ENCODE measurements at places on chromosomes 4 and X.

- no peak for DNase-seq
Observed at GRCh38 chrX:139293991-139294390, 236.5 kb upstream of the F9 start.

DNA sequence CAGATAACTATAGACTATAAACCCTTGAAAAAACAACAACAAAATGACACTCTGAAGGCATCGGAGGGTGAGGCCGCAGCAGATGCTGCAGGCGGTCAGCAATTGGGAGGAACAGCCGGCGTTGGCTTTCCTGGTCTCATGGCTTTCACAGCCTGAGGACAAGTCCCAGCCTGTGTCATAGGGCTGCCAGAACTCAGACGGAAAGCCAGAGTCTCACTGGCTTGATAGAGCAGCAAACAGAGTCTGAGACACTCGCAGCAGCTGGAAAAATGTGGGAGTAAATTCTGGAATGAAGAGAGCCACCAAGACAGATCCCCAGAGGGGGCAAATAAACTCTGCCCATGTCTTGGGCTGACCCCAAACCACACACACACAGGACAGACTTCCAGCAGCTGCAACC, 86.3 kb downstream of the PPP2R2C start:
- no peak for DNase-seq

GRCh38 chrX:42119076-42119475, 195.7 kb upstream of the CASK start:
- DNase-seq, result no peak

DNA sequence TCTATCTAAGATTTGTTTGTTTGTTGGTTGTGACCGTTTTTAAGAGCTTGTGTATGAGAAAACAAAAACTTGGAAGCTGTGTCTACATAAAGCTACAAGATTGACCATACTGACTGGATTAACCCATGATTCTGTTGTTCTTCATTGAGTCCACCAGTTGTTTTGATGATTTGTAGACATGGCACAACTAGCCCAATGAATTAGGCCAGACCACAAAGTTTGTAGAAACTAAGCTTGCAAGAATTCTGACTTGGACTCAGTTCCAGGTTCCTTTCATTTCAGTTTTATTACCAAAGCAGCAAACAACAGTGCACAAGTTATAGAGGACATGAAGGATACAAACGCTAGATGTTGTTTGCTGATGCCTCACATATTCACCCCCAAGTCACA, 119.3 kb downstream of the RASGEF1B start:
- peak; percentile 7 for DNase-seq

- no peak for DNase-seq
Observed at GRCh38 chrX:136714626-136715599, 65.8 kb downstream of the ARHGEF6 start.

DNA sequence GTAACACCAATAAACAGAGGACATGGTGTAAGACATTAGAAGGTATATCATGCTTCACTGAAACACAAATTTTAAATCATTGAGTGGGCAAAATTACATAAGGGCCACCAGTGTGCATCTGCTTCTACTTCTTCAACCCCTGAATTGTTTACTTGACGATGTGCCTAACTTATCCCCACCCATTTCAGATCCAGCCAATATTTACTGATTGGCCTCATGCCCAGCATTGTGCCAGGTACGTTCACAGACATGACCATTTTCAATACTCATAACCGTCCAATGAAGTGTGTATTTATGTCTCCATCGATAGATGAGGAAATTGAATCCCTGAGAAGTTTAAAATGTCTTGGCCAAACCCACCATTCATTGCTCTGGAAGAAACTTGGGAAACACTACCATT, 208.3 kb upstream of the MID1 start:
- no peak for DNase-seq

DNA sequence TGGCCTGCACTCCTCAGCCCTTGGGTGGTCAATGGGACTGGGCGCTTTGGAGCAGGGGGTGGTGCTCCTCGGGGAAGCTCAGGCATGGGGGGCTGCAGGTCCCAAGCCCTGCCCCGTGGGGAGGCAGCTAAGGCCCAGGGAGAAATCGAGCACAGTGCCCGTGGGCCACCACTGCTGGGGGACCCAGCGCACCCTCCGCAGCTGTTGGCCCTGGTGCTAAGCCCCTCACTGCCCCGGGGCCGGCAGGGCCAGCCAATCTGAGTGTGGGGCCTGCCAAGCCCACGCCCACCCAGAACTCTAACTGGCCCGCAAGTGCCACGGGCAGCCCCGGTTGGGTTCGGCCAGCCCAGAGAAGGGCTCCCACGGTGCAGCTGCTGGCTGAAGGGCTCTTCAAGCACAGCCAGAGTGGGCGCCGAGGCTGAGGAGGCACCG, 30.9 kb upstream of the IL15 start:
- no peak for DNase-seq

- peak; percentile 42 for DNase-seq
Observed at GRCh38 chrX:151981129-151981528, 6.7 kb upstream of the GABRE start.

DNA sequence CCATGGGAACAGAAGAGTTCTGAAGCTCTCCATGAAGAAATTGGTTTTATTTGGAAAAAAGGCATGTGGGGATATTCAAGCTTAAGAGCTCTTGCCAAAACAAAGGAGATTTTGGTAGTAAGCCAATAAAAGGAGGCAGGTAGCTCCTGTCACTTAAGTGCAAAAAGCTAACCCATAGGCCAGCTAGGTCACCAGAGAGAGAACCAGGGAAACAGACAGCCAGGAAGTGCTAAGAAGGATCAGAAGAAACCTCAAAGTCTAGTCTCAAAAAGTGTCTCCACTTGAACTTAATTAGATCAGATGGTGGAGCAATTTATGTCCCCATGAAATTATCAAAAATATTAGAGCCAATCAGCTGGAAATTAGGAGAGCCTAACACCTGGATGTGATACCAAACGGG, 49.2 kb downstream of the CD40LG start:
- no peak for DNase-seq

DNA sequence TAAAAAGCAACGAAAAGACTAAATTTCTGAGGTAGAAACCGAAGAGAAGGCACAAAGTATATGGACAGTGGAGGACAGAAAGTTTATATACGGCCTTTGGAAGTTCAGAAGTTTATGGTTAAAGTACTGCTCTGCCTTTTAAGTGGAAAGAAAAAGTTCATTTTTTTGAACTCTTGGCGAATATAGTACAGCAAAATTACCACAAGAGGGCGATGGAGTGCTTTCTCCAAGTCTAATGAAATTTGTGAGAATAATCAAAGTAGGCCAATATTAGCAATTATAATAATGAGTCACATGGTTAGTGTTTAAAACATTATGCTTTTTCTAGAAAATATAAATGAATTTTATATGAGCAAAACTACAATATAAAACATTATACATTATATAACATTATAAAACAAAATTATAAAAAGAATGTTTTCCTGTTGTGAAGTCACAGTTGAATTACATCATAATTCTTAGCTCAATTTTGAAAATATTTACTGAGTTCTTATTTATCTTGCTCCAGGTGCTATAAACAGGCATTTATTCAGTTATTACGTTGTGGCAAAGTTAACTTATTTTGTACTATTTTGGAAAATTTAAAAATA, 136.2 kb upstream of the BMPR1B start:
- DNase-seq, result no peak

DNA sequence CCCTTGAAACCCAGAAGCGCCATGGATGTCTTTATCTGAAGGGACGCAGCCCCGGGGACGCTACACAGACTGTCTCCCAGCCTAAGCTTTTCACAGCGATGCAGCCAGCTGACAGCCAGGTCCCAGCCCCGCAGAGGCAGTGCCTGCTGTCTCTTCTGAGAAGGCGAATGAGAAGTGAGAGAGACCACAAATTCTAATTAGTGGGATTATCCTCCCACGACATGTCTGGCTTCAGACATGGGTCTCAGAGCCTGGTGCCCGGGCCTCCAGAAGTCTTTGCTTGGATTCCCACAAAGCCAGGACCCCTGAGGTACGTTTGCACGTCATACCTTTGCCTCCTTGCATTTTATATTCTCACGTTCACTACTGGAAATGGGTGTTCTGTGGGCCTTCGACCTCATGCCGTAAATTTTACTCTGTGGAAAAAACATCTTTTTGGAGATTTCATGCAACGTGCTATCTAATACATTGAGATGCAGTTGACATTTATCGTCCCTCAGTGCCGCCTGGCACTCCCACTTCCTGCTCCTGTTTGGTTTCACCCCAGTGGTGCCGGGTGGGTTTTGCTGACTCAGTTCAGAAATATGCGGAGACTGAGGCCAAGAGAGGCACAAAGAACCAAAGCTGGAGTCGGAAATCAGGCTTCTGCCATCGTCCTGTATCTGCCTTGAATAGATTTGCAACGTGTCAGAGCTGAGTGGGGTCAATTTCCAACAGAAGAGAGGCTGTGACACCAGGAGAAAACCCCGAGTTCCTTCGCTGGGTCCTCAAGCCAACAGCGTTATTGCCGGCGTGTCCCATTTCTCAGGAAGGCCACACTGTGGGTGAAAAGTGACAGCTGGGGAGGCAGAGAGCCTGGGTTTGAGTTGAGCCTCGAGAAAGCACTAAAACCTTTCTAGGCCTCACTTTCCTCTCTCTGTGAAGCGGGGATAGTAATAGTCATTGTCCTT, 114.4 kb downstream of the STK32B start:
- DNase-seq, result no peak

- DNase-seq, result no peak
Observed at GRCh38 chr4:88674979-88675378, 22.6 kb downstream of the NAP1L5 start.

DNA sequence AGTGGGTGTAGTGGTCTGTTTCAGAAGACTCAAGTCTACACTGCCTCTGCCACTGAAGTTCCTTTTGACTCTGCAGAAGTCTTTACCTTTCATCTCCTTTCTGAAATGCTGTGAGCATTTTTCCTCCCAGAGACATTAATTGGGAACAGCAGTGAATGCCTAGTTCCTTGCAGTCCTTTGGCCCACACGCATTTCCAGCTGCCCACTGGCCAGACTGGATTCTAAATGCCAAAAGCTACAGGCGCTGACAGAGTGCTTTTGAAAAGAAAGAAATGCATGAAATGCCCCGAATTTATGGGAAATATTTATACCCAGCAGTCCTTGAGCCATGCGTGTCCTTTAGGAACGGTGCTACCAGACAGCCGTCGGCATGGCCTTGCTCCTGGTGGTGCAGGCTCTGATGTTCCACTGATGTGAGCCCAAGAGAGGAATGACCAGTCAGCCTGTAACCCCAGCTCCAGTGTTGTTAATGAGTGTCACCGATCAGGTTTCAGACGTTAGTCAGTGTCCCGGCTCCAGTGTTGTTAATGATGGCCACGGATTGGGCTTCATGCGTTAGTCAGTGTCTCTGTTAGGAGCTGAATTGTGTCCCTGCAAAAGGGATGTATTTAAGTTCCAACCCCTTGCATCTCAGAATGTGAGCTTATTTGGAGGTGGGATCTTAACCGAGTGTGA, 132.6 kb downstream of the TBL1X start:
- no peak for DNase-seq

GRCh38 chr4:8776366-8776765, 95.3 kb downstream of the HMX1 start:
- no peak for DNase-seq

DNA sequence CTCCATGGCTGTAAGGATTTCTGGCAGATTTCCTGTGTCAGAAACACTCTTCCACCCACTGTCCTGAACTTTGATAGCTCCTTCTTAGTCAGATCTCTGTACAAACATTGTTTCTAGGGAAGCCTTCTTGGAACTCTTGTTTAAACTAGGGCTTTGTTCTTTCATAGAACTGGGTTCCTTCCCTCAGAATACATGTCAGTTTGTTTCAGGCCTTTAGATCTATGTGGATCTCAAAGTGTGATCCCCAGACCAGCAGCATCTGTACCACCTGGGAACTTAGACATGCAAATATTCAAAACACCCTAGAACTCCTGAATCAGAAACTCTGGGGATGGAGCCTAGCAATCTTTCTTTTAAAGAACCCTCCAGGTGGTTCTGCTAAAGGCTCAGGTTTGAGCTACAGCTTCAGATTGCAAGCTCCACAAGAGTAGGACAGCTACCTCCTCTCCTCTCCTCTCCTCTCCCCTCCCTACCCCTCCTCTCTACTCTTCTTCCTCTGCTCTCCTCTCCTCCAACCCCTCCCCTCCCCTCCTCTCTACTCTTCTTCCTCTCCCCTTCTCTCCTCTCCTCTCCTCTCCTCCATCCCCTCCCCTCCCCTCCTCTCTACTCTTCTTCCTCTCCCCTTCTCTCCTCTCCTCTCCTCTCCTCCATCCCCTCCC, 12.7 kb downstream of the RASSF6 start:
- DNase-seq, result no peak

- no peak for DNase-seq
Observed at GRCh38 chrX:8632924-8633323, 99.0 kb downstream of the ANOS1 start.

DNA sequence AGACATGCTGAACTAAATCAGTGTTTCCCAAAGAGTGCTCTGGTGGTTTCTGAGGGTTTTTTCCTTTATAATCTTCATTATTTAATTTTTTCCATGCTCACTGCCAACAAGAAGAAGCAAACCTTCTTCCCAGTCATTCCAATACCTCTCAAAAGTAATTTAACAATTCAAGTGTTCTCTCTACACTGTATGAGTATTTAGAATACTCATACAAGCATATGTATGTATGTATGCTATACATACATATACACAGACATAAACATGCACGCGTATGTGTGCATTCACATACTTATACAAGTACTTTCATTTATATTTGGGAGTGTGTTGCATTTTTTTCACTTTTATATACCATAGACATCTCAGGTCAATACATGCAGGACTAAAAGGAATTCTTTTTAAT, 54.3 kb upstream of the TXK start:
- DNase-seq, result no peak

DNA sequence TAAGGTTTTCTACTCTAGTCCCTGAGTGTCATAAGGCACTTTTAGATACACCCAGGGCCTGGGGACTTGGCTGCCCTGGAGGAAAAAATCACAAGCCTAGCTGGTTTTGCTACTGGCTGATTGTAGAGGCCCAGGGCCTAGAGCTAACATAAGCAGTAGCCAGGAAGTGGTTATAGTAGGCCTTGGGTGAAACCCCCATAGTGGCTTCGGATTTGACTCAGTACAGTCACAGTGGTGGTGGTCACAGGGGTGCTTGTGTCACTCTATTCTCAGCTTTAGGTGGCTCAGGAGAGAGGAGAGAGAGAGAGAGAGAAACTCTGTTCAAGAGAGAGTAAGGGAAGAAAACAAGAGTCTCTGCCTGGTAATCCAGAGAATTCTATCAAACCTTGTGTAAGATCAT, 194.5 kb upstream of the EDA2R start:
- DNase-seq, result no peak

GRCh38 chrX:9980927-9981326, 13.8 kb downstream of the CLDN34 start:
- no peak for DNase-seq

DNA sequence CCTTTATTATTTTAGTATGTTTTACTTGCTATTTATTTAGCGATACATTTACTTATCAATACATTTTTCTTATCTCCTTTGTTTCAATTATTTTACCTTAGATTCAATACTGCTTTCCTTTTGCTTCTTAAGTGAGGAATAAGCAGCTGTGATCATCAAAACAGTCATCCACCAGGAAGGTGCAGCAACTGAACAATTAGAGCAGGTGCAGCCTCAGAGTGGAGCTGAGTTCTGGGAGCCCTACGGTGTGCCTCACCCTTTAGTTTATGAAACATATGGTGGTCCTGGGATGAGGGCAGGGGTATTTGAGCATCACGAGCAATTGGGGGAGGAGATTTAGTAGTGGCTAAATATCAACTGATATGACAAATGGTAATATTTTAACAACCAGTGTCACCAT, 111.0 kb downstream of the FRYL start:
- DNase-seq, result no peak

All from AG04449 (cell line).